ENCODE measurements at places on chromosomes 13 and 19. TPM values are rescaled to one million over a fixed set of nuclear protein-coding genes. Genes with fewer than 3 reads are reported as not detected.

The MEDAG gene
- polyA plus RNA-seq = 7.3 TPM

The GRIN3B gene
- not detected for polyA plus RNA-seq

- no peak for DNase-seq
Observed at GRCh38 chr13:48950501-48950875, 25.2 kb upstream of the FNDC3A start.

DNA sequence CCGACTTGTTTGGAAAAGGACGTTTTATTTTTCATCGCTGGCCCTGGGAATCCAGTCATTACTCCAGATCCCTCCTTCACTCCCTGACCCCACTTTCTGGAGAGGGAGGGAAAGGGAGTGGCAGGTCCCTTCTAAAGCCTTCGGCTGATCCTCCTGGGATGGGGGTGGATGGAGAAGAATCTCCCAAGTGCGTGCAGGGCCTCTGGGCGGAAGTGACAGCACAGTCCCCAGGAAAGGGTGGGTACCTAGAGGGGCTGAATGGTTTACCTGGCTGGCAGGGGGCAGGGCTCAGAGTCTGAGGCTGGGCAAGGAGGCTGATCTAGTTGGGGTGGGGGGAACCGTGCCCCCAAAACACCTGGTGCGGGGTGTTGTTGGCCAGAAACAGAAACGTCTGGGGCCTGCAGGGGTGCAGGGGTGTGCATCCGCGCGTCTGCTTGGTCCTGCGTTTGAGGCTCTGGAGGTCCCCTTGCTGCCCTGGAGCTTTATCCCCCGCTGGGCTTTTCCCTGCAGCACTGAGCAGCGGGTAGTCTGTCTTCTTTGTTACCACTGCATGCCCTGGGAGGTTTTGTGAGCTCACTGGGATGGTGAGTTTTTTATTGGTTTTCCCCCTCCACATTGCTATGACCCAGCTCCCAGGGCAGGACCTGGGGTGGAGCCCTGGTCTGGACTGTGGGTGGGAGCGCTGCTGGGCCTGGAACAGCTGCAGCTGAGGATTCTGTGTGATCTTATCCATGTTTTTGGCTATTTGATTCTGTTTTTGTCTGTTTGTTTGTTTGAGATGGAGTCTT, 3.0 kb upstream of the ZNF628 start:
- DNase-seq = peak; percentile 11

DNA sequence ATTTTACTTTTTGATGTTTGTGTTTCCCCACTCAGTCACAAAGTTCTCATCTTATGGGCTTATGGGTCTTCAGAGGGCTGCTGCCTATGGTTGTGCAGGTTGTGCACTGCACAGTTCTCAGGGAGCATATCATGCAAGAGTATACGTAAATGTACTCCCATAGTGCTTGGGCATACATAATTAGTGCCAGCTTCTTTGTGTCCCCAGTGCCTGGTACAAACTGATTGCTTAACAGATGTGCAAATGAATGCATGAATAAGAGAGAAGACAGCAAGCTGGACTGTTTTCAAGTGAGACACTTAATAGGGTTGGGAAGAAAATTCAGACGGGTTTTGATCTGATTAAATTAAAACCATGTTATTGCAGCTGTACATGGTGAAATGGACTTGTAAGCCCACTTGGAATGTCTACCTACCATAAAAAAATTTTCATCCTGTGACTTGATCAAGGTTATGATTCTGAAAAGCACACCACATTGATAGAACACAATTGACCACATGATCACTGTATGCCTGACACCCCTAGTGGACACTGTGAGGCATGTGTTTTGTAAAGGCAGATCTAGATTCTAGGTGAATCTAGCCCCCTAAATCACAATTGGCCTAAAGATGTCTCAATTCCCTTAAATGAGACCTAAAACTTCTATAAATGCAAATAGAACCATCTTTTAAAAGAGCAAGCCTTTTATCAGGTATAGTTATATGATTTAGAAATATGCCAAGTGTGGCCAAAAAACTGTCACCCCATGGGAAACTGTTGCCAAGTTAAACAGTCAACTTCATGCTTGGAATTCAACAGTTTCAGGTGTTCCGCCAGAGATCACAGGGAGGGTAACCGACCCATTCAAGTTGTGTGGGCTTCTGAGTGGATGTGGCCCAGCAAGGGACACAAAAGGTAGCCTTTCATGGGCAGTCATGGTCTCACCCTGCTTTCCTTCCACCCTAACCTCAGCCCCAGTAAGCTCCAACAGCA, 27.9 kb downstream of the FAM124A start:
- no peak for DNase-seq

DNA sequence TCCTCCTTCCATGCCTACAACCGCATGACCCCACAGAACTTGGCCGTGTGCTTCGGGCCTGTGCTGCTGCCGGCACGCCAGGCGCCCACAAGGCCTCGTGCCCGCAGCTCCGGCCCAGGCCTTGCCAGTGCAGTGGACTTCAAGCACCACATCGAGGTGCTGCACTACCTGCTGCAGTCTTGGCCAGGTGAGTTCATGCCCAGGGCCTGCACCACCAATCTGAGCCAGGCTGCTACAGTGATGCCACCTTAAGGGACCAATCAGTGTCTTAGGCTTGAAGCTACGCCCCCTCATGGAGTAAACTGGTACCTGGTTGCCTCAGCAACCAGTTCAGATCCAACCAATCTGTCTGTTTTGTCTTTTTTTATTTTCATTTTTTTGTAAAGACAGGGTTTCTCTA, 5.2 kb downstream of the SYDE1 start:
- no peak for DNase-seq

- DNase-seq = no peak
Observed at GRCh38 chr13:38879278-38879677, 111.4 kb downstream of the STOML3 start.

- peak; percentile 94 for DNase-seq
Observed at GRCh38 chr13:79637133-79637763, 156.3 kb downstream of the NDFIP2 start.

- DNase-seq = no peak
Observed at GRCh38 chr13:112455476-112456059, 79.4 kb downstream of the SPACA7 start.

DNA sequence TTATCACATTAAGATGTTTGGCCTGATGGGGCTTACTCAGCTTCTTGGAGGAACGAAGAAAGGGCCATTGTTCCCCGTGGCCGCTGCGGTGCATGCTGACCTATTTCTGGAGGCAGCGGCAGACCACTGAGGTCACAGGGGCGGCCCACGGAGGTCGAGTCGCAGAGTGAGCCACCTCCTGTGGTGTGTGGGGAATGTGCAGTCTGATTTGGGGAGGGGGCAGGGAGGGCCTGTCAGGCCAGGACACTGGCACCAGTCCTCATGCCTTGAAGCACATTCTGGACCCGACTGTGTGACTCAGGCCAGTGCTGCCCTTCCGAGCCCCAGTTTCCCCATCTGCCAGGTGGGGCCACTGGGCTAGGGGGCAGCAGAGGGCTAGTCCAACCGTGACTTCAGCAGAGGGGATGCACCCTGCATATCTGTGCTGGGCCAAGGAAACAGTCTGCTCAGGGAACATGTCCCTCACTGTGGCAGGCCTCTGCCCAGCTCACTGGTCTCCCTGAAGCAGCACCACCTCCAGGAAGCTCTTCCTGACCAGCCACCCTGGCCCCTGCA, 6.3 kb downstream of the SLC7A10 start:
- peak; percentile 51 for DNase-seq

DNA sequence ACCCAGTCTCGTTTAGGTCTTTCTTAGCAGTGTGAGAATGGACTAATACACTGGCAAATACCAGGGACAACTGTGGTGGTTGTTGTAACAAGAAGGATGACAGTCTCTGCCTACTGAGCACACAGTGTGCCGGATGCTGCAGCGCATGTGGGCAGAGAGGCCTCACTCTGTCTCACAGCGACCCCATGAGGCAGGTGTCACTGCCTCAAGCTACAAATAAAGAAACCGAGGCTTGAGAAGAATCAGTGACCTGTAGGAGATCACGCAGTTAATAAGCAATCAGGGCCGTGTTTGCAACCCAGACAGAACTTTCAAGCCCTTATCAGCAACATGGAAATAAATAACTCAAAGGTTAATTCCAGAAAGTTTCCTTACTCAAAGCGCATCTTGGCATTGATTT, 40.5 kb upstream of the GAS6 start:
- DNase-seq = peak; percentile 79
